ENCODE measurements at places on chromosomes 7 and 10.
A peak's percentile ranks its signal among the peaks of the same experiment; 100 is the strongest.

GRCh38 chr10:73886661-73887293 lies 12.4 kb upstream of the CAMK2G start:
- DNase-seq = no peak

DNA sequence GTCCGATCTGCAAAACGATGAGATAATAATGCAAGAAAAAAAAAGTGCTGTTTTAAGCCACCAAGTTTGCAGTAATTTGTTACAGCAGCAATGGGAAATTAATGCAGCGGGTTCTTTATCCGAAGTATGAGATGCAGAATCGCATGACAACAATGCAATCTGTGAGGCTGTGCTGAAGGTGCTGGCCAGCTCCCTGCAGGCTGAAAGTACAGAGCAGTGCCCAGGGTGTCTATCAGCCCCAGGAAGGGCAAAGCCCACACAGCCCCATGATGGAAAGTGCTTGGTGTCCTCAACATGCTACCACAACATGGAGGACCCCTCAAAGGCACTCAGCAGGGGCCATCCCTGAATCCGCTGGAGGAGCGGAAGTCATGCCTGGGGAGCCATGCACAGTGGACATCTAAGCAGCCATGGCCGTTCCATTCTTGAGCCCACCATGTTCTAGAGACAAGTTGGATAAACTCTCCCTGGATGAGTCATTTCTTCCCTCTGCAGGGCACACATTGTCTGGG lies 199.5 kb upstream of the PFKP start:
- no peak for DNase-seq

DNA sequence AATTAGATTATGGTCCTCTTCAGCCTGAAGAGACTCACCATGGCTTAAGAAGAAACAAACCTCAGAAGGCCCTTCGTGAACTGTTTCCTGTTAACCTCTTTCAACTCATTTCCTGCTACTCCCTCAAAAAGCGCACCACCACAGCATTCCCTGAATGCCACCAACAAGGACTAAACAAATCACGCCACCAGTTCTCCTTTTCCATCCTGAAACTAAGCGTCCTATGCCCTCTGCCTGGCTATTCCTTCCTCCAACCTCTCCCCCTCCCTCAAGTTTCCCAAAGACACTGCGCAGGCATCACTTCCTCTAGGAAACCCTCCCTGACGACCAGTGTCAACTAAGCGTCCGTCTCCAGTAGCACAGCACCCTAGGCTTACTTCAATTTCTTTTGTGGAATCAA lies 12.0 kb downstream of the YWHAG start:
- DNase-seq = no peak

DNA sequence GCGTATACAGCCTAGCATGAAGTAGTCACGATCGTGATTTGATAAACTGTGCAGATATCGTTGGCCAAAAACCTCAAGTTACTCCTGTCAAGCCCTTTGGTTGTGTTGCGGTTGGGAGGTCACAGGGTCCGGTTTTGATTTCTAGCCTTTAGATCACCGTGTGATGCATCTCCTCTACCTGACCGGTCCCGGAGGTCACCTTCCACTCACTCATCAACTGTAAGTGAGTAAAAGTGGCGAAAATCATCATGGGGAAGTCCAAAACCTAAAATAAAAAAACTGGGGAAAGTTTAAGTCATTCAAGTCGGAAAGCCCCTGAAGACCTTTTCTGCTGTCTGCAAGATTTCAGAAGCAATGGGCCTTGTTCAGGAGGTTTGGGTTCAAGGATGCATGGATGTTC lies 62.8 kb downstream of the ADARB2 start:
- DNase-seq = no peak

- no peak for DNase-seq
Observed at GRCh38 chr7:70436790-70437350, 695.1 kb upstream of the GALNT17 start.

- DNase-seq = no peak
Observed at GRCh38 chr10:59872892-59873463, 33.4 kb downstream of the CCDC6 start.

GRCh38 chr10:52212802-52213201 lies 101.3 kb upstream of the DKK1 start:
- no peak for DNase-seq

GRCh38 chr10:44388641-44389040 lies 3.7 kb upstream of the CXCL12 start:
- no peak for DNase-seq

GRCh38 chr7:40244226-40244625 lies 109.4 kb downstream of the SUGCT start:
- no peak for DNase-seq

- DNase-seq = no peak
Observed at GRCh38 chr7:55475855-55476803, 96.2 kb downstream of the VOPP1 start.

- DNase-seq = no peak
Observed at GRCh38 chr7:30177186-30177585, 42.4 kb downstream of the MTURN start.

DNA sequence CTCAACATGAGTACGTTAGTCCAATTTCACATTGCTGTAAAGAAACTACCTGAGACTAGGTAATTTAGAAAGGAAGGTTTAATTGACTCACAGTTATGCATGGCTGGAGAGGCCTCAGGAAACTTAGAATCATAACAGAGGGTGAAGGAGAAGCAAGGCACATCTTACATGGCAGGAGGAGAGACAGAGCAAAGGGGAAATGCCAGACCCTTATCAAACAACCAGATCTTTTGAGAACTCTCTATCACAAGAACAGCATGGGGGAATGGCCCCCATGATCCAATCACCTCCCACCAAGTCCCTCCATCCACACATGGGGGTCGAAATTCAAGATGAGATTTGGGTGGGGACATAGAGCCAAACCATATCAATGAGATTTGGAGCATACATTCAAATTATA lies 34.6 kb upstream of the PDSS1 start:
- no peak for DNase-seq

DNA sequence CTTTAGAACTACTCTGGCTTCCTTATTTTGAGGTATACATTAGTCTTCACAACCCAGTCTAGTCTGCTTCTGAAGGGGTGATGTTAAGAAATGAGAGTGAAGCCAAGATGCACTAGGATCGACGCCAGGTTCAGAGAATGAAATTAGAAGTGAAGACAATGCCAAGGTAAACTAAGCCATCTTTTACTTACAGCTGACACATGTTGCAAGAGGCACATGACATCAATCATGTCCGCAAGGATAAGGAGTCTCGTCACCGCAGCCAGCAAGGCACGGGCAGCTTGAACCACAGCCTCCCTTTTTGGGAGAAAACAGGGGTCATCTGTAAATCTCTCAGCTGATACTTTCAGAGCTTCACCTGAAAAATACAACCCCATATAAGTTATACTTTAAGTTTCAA lies 156.7 kb downstream of the CTNNA3 start:
- DNase-seq = no peak

GRCh38 chr10:105679781-105680180 lies 1038.7 kb downstream of the SORCS3 start:
- DNase-seq = no peak

- DNase-seq = peak; percentile 51
Observed at GRCh38 chr7:20330928-20331909, 519 bp downstream of the ITGB8 start.

GRCh38 chr10:311901-312665 lies 176.8 kb downstream of the ZMYND11 start:
- DNase-seq = no peak

DNA sequence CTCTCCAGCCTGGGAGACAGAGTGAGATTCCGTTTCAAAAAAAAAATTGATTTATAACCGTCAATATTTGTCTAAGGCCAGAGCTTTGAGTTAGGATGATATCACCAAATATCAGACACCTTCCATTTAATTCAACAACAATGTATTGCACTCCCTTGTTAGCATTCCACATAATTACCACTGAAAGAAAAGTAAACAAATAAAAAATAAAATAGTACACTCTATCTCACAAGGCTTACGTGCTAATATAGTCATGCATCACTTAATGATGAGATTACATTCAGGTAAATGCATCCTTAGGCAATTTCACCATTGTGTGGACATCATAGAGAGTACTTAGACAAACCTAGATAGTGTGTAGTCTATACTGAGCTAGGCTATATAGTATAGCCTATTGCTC lies 127.6 kb upstream of the RHOBTB1 start:
- no peak for DNase-seq

GRCh38 chr10:15083674-15084501 lies 4.7 kb downstream of the ACBD7 start:
- no peak for DNase-seq

GRCh38 chr10:132443605-132443982 lies 46.6 kb downstream of the PWWP2B start:
- peak; percentile 69 for DNase-seq

DNA sequence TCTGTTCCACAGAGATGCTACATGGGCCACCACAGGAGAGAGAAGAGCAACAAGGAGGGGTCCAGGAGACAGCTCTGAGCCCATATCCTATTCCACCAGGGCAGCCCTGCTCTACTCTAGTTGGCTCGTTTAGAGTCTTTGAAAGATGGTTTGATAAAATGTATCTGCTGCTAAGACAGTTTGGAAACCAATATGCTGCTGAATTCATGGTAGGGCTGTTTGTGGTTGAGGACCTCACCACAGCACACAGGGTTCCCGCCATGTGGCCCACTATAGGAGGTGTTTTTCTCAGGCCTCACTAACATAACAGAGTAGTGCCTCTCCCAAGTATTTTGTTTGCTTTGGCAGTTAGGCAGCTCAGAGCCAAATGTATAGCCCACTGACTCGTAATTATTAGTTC lies 35.8 kb upstream of the ZC3HAV1L start:
- no peak for DNase-seq

DNA sequence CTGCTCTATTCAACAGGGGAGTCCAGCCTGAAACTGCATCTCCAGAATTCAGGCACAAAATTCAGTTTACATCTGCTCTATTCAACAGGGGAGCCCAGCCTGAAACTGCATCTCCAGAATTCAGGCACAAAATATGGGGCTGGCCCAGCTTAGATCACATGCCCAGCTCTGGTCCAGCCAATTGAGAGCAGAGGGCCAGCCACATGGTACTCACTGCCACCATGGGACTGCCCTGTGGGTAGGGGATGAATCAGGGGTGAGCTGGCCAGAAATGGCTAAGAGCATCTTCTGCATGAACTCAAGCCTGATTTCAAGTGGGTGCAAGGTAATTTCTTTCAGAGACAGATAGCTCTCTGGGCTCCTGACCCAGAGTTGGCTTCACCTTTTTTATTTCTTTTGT lies 156.6 kb upstream of the LYZL2 start:
- peak; percentile 10 for DNase-seq

- no peak for DNase-seq
Observed at GRCh38 chr10:28906415-28906814, 229.1 kb downstream of the BAMBI start.

DNA sequence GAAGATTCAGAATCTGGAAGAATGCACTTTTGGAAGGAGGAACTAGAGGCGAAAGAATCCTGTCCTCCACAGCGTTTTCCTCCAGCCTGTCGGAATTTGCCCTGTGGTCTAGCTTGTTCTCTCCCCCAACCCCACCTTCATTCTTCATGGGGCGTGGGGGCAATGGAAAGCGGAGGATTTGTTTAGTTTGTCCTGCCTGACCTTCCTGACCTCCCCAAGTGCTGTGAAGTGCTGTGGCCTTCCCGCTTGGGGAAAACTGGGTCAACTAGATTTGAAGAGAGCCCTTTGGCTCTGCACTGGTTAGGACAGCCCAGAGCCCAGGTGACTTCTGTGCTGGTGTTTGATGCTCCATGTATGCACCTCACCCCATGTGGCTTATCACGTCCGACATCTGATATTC lies 49.1 kb downstream of the GATA3 start:
- DNase-seq = no peak

GRCh38 chr10:46541017-46541661 lies 15.3 kb downstream of the GPRIN2 start:
- DNase-seq = no peak

GRCh38 chr7:73596191-73597065 lies 18.0 kb upstream of the TBL2 start:
- no peak for DNase-seq

DNA sequence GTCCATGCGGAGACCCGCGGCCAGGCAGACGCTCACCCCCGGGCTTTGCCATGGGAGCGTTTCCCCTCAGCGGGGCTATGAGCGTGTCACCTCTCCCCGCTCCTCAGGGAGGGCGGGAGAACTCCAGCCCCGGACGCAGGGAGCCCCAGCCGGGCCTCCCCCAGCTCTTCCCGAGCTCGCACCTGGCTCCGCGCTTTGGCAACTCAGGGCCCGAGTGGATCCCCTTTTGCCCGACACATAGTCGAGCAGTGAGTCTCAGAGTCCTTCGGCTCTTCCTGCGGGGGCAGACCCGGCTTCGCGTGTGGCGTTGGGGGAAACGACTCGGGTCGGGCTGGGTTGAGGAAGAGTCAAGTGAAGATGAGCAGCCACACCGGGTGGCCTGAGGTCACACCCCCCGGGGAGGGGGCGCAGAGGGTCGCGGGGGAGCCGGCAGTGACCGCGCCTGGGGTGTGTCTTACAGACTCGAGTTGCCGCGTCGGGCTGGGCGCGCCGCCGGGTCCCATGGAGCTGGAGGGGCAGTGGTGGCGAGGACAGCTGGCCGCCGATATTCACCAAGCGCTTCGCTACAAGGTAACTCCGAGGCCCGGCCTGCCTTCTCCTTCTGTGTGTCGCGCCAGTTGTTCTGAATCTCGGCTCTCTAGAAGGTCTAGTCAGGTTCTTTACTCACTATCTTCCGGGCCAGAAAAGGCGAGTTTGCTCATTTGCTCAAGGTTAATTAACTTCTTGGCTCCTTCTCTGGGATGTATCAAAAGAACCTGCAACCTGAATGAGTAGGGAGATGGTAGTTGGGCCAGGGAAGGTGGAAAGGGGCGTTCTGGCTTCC lies 721 bp downstream of the CCNJ start:
- DNase-seq = peak; percentile 85

DNA sequence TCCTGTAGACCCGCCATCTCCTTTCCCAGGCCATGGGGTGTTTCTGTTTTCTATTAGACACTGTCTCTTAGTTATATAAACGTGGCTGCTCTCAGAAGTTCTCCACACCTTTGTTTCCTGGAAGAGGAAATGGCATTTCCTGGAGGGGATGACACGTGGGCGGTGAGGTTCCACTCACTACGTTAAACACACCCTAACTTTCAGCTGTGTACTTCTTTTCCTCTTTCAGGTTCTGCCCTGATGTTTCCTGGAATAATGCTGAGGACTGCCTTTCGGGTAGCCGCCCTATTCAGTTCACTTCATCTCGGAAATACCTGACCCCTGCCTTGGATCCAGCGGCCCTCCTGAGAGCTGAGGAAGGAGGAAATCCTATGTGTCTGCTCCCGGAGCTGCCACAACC lies 3.4 kb upstream of the PRKCQ start:
- no peak for DNase-seq

- peak; percentile 93 for DNase-seq
Observed at GRCh38 chr7:25894902-25895791, 256.9 kb upstream of the NFE2L3 start.

All from NB4 (cell line).